Neural progenitor cell (in vitro differentiated cells): ENCODE measurements at places on chromosomes 7 and 10. TPM values are rescaled to one million over a fixed set of nuclear protein-coding genes. Genes with fewer than 3 reads are reported as not detected.

Gene NUTM2B
- total RNA-seq, result 0.41 and 0.43 TPM in 2 replicates

Gene HMX3
- 0.12 TPM in 1 of 2 replicates, not detected in the other for total RNA-seq

Gene GCK
- 0.15 TPM in 1 of 2 replicates, not detected in the other for total RNA-seq

Gene MRPS33
- total RNA-seq, result 18.6 and 25.0 TPM in 2 replicates

Gene OR9A2
- total RNA-seq, result not detected in 2 replicates

Gene FAM24B
- total RNA-seq, result not detected in 2 replicates

Gene PRKRIP1
- total RNA-seq, result 29.1 and 44.5 TPM in 2 replicates

- no peak for DNase-seq
Measured at GRCh38 chr10:89399956-89400355, 7.5 kb downstream of the IFIT1 start.

- DNase-seq, result no peak
Measured at GRCh38 chr10:31536302-31536701, 217.3 kb downstream of the ZEB1 start.

DNA sequence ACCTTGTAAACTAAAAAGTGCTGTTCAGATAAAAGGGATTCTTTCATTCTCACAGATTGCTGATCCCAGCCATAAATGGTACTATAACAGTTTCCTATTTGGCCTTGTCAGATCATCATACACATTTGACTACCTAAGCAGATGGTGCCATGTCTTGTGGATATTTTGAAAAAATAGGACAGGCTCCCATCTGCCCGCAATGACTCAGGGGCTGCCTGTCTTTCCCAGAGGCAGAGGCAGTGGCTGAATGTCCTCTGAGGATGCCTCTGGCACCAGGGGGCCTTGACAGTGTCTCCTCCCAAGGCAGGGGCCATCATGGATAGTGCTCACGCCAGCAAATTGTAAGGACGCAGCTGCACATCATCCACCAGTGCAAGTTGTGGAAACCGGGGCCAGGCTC is 323.0 kb upstream of the PODXL start:
- DNase-seq, result no peak

DNA sequence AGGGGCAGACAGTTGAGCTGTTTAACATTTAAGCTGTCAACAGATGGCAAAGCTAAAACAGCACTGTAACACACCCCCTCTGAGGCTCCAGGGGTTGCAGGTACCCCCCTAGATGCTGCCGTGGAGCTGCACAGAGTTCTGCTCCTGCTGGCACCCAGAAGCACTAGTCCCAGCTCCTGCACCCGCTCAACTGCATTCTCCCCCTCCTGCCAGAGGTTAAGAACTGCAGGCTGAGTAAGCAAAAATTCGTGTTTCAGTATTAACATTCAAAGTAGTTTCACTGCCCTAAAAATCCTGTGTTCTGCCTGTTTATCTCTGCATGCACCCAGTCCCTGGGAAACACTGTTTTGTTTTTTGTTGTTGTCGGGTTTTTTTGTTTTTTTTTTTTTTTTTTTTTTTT is 790.8 kb upstream of the KCND2 start:
- DNase-seq, result peak; percentile 62

DNA sequence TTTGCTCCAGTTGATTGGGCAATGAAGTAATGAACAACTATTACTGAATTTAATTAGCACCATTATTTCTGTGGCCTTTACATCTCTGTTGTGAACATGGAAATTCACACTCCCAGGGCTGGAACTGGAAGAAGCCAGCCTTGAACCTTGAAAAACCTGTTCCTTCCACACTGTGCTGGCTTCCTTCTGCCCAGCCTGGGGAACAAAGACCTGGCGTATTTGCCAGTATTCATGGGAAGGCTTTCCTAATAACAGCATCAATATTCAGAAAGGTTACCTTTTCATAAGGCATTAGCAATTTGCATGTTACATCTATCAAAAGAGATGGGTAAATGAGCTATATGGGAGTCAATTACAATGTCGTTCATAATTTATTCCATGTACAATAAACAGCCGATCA is 1.3 kb downstream of the C10orf90 start:
- DNase-seq, result no peak
